ENCODE measurements at places on chromosomes 11 and 22.
A peak's percentile ranks its signal among the peaks of the same experiment; 100 is the strongest.

DNA sequence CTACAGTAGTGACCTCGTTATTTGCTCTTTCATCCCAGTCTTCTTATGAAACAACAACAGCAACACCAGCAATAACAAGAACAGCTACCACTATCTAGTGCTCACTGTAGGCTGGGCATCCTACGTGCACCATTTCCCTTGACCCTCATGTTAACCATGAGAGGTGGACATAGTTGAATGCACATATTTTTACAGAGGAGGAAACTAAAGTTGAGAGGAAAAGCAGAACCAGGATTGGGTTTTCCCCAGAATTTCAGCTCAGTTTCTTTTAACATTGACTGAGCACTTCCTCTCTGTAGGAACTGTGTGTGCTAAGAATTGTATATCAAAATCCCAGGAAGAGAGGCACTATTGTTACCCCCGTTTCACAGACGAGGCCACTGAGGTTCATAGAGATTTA is 39.4 kb upstream of the TSPAN18 start:
- DNase-seq = no peak

- DNase-seq = no peak
Observed at GRCh38 chr11:118917481-118918127, 8.1 kb downstream of the BCL9L start.

DNA sequence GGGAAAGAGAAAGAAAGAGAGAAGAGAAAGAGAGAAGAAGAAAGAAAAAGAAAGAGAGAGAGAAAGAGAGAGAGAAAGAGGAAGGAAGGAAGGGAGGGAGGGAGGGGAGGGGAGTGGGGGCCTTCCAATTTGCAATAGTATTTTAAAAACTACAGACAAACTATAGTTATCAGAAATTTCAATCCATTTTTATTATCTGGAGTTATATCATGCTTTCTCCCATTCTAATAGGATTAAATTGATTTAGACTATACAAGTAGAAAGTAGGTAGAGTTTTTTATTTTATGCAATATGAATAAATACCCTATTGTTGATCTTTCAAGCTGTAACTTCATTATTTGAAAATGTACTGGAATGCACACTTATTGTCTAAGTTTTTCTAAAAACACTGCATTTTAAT is 70.2 kb upstream of the CEP126 start:
- DNase-seq = no peak

DNA sequence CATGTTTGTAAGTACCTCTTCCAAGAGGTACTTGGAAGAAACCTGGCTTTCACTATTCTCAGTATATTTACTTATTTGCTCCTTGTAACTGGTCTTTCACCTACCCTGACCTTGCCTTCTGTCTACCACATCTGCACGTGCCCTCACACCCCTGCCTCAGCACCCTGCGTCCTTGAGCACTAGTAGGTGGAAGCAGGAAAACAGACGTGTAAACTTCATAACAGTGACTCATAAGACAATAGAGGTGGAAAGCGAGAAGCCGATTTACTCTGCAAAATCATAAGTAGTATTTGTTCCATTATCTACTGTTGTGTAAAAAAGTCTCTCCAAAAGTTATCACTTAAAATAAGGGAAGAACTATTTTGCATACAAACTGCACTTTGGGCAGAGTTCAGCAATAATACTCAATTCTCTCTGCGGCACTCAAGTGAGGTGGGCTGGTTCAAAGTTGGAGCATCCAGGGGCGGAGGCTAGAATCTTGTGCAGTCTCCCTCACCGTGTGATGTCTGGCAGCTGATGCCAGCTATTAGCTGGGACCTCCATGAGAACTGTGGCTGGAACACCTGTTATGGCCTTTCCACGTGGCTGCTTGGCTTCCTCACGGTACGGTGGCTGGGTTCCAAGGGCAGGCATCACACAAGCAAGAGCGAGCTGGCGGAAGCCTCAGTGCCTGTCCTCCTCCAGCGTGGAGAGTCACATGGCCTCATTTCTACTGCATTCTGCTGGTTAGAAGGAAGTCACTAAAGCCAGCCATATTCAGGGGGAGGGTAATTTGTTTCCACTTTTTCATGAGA is 30.4 kb downstream of the PACS1 start:
- DNase-seq = peak; percentile 80

DNA sequence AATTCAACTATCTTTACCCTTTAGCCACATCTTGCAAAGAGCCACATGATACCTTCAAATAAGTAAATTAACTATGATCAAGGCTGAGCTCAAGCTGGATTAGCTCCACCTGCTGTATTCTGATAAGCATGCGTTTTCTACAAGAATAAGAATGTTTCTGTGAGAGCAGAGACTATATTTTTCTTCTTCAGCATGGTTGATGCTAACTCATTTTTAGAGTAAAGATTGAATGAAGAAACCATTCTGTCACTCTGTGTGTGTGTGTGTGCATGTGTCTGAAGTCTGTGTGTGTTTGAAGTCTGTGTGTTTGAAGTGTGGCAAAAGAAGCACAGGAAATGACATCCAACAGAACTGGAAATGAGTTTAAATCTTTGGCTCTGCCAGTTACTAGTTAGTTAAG is 12.0 kb upstream of the LAYN start:
- DNase-seq = no peak

DNA sequence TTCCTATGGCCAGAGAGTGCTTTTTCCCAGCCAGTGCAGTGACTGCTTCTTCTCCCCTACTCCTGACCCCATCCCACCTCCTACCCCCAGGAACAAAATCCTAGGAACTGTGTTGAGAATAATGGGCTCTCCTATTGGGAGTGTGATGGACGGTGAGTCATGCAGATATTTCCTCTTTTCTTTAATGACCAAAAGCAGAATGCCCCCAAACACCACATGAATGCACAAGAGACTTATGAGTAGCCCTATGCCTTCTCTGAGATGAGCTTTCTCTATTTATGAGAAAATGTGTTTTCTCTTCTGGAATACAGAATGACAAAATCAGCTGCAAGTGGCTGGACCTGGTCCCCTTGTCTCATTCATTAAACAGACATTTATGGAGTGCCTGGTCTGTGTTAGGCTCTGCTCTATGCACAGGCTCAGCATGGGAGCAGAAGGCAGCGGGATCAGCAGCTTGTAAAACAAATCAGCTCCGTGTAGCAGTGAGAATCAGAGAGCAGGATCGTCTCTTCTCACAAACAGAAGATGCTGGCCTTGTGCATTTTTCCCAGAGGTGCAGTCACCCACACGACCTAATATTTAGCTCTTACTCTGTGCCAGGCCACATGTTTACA is 47.5 kb upstream of the GALNT18 start:
- no peak for DNase-seq

GRCh38 chr11:9914064-9914463 is 250.2 kb downstream of the SWAP70 start:
- DNase-seq = no peak

DNA sequence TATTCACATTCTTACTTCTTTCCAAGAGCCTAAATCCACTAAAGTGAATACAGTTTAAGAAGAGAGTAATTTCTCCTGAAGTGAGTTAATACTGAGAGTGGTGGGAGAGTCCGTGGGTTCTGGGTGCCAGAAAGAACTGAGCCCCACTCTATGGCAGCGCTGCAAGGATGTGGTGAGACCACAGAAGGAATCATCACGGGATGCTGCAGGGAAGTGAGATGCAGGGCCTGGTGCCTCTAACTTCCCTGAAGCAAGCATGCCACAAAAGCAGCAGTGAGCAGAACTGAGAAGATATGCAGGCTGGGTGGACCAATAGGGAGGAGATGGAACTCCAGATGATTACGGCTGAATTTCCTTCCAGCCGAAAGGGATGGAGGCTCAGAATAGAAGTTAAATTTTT is 5.0 kb upstream of the MMP12 start:
- DNase-seq = no peak

GRCh38 chr11:59012398-59013265 is 73.3 kb downstream of the GLYATL1 start:
- DNase-seq = peak; percentile 74

DNA sequence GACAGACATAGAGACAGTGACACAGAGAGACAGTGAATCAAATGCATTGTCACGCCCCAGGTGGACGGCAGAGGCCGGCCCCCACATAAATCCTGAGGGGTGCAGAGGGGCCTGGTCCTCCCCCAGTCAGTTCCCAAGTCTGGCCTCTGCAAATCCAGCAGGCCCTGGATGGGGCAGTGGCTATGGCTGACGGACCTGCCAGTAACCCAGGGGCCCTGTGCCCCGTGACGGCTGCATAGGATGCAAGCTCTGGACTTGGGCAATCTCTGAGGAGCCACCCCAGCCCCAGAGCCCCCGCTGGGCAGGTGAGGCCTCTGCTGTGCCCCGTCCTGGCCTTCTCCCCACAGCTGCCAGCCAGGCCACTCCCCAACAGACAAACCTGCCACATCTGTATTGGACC is 204.5 kb downstream of the BRD1 start:
- DNase-seq = no peak

DNA sequence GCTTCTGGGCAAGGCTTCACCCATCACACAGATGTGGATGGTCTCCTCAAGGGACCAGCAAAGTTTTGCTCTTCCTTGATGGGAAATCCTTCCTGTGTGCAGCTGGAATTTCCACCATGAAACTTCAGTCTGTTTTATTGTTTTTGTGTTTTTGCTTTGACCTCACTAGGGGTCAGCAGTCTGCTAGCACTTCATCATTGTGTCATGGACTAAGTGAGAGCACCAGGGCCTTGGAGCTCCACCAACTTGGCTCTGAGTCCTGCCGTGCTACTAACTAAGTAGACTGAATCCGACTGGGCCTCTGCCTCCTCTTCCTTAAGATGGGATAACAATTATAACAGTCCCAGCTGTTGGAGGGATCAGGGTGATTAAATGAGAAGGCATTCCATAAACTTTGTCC is 305.8 kb upstream of the NCAM1 start:
- no peak for DNase-seq

- peak; percentile 90 for DNase-seq
Observed at GRCh38 chr11:116791002-116791812, 472 bp downstream of the APOA5 start.

GRCh38 chr22:17791196-17791595 is 16.9 kb upstream of the BID start:
- no peak for DNase-seq

DNA sequence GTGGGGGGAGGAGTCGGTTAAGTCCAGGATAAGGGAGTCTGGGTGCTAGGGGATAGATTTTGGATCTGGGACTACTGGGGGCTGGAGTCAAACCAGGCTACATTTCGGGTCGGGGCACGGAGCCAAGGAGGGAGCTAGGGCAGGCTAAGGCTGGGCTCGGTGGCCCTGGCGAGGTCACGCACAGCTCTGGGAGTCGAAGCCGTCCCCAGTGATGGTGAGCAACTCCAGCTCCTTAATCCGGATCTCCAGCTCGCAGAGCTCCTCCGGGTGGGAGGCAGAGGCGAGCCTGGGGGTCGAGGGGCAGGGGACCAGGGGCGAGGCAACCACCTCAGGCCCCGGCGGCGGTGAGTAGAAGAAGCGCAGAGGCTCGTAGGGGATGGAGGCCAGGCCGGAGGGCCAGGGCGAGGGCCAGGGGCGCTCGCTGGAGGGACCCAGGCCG is 544 bp downstream of the C11orf91 start:
- no peak for DNase-seq

DNA sequence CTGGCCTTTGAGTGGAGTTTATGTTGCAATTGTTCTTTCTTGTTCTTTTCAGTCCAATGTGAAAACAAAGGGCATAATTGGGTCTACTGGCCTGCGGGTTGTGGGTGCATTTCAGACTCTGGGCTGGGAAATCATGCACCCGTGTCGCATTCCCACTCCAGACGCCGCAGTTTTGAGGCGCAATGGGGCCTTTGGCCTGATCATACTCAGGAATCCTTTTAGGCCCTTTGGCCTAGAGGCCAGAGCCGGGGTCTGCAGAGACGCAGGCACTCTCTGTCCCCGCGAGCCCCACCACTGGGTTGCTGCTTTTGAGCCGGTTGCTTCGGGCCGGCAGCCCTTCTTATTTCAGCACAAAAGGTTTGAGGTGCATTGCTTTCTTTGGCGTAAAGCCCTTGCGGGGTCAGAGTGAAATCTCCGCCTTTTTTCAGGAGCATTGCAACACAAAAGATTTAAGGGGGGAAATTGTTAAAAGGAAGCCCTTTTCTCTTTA is 48.4 kb upstream of the DBX1 start:
- DNase-seq = no peak

DNA sequence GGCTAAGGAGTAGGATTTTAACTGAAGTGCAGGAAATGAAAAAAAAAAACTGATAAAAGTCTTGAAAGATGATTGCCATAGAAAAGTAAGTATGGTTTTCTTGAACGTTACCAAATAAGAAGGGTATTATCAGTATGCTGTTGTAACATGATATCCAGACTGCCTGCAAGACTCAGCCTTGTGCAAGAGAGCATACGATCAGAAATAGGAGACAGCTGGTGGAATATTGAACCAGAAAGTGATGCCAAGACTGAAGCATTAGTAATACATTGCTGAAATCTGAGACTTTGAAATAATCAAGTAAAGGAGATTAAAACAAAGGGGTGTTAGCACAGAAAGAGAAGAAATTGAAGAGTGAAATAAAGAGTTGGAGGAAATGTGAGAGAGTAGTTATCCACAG is 452.7 kb upstream of the CNTN5 start:
- no peak for DNase-seq

- no peak for DNase-seq
Observed at GRCh38 chr11:134333946-134334345, 2.2 kb downstream of the GLB1L2 start.

- no peak for DNase-seq
Observed at GRCh38 chr11:131307506-131307905, 62.9 kb upstream of the NTM start.

DNA sequence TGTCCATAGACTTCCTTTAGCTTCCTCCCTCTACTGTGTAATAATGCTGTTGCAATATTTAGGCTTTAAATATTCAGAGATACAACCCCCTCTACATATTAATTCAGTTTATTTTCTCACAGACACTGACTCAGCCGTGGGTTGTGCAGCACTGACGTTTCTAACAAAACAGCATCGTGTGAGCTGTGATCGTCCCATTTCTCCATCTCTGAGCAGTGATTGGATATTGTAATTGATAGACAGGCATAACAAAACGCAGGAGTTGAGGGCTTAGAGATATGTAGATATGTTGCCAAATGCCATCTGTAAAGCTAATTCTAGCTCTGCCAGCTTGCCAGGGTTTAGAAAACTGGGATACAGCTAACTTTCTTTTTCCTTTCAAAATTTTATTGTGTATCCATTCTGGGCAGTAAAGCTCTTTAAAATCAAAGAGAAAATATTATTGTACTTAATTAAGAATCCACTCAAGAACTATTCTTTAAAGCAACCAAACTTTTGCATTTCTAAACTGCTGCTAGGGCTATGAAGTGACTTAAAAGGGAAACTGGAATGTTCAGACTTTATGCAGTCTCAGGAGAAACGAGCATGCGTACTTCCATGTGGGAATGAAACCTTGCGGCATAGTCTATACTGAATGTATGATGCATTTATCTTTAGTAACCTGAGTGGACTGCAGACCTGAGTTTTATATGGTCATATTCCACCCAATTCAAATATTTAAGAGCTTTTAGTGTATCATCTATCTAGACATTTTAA is 22.7 kb downstream of the BTBD10 start:
- DNase-seq = no peak

- DNase-seq = peak; percentile 29
Observed at GRCh38 chr22:43451371-43452050, 39.7 kb downstream of the MPPED1 start.

- DNase-seq = no peak
Observed at GRCh38 chr11:35352077-35352888, 67.1 kb downstream of the SLC1A2 start.

Measured in upper lobe of right lung (tissue), 1 donor.